ENCODE measurements at places on chromosomes 12 and 14.

DNA sequence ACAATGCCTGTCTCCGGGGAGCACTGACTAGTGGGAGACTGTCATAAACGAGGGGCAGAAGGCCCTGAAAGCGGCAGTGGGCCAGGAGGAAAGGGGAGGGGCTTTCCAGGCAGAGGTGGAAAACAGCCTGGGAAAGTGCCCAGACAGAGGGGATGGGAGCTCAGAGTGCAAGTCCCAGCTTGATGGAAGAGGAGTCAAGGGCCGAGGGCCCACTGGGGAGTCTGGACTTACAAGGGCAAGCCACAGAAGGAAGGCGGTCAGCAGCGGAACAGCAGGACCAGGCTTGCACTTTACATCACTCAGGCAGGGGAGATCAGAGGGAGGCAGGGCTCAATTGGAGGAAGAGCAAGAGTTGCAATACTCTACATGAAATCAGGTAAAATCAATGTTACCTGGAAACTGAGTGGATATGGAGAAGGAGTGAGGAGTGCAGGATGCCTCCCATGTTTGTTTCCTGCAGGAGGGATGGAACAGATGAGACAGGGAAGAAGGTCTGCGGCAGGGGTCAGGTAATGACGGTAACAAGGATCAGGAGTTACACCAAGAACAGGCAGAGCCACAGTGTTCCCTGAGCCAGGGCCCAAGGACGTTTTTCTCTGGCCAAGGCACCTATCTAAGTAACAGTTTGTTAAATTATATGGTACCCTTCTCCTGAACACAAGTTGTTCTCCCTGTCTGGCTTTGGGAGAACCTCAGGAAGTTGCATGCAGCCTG lies 23.8 kb downstream of the PXN start:
- no peak for DNase-seq

DNA sequence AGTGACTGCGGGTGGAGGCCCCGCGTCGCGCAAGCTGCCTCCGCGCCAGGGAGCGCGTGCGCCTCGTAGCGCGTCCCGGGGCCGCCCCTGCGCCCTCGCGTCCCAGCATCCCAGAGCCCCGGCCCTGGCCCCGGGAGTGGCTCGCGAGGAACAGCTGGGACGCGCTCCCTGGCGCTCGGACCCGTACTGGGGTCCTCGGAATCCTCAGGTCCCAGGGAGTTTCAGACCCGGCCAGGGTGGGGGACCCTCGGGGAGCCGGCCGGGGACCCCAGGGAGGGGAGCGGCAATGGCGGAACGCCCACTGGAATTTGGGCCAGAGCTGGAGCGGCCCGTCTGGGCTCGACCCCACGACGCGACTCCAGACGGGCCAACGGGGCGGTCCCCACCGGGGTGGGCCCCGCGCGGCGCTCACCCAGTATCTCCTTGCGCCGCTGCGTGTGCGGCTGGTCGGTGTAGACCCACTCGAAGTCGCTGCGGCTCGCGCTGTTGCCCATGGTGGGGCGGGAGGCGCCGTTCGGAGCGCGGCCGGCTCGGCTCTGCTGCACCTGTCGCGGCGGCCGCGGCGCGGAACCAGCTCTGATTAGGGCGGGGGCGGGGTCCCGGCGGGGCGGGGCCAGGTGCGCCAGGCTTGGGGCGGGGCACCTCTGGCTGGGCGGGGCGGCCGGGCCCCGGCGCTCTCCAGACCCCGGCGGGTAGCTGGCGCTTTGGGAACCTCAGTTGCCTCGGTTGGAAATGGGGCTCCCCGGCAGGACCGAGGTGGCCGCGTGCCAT lies at the start of gene DEGS2:
Gene DEGS2, minus strand, starts transcription at position 552 of the 771 bp plus-strand sequence. Its CDS starts 58 bp downstream, at position 494.
- peak; percentile 62 for DNase-seq

DNA sequence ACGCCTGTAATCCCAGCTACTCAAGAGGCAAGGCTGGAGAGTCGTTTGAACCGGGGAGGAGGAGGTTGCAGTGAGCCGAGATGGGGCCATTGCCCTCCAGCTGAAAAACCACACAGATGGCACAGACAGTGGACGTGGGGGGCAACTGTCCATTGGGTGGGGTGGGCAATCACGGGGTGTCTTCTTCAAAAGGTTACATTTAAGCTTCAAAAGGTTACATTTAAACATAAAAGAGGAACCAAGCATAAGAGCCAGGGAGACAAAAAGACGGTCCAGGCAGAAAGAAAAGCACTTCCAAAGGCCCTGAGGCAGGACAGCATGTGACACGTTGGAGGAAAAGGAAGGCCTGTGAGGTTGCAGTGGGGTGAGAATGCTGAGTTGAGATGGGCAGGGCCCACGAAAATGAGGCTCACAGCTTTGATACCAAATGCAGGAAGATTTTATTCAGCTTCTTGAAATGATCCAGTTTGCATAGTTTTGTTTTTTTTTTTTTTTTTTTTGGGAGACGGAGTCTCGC lies 10.7 kb downstream of the SCARB1 start:
- no peak for DNase-seq

- no peak for DNase-seq
Observed at GRCh38 chr14:101824339-101824727, 62.8 kb downstream of the PPP2R5C start.

GRCh38 chr12:72889791-72890190 lies 617.6 kb downstream of the TRHDE start:
- no peak for DNase-seq

- no peak for DNase-seq
Observed at GRCh38 chr12:26643532-26644315, 189.3 kb downstream of the ITPR2 start.

DNA sequence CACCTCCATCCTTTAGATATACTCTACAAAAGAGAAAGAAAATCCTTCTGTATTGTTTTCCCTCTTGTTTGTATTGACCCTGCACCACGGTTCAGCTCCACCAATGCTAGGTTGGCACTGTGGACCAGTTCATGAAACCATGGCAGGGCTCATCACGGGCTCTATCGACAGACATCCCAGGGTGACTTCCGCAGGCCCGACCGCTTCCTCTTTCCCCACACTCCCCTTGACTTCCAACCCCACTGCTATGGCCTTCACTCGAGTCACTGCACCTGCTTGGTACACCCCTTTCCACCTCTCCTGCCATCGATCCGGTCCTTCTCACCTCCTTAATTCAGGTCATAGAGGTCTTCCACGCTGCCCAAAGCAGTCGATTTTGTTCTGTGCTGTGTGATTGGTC lies 21.2 kb upstream of the AKAP5 start:
- DNase-seq, result no peak

- DNase-seq, result no peak
Observed at GRCh38 chr12:84508851-84509260, 403.7 kb downstream of the SLC6A15 start.

GRCh38 chr12:107328442-107329133 lies 235.2 kb upstream of the CRY1 start:
- no peak for DNase-seq

GRCh38 chr12:9708853-9709252 lies 24.0 kb downstream of the CLECL1 start:
- DNase-seq, result no peak

- DNase-seq, result no peak
Observed at GRCh38 chr12:99130808-99131553, 485.9 kb downstream of the APAF1 start.

DNA sequence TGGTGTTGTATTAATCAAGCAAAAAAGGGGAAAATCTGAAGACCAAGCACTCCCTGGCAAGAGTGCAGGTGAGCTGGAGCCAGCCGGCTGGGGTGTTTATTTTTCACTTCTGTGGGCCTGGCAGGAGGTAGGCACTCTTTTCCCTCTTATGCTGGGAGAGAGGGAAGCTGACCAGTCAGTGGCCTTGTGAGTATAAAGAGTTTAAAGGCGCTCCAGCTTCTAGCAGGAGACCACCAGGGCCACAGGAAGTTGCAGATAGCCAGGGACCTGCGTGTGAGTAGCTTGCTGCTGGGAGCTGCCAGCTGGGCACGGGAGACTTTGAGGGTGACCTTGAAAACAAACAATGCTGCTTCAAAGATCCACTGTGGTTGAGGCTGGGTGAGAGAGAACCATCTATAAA lies 217.4 kb upstream of the PWP1 start:
- DNase-seq, result no peak

DNA sequence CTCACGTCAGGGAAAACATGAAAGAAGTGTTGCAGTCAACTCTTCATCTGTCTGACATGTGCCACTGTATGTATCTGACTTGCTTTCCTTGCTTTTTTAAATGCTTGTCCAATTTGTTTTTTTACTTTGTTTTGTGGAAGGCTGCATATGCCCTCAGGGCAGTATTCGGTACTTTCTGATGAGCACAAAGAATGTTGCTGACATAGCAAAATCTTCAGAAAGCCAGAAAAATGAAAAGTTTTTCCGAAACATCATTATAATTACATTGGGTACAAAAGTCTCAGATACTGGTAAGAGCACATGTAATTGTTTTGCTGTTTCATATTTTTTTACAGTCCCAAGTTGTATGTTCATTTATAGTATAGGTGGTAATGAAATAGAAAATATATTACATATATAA lies 144.3 kb downstream of the NTS start:
- DNase-seq, result no peak

DNA sequence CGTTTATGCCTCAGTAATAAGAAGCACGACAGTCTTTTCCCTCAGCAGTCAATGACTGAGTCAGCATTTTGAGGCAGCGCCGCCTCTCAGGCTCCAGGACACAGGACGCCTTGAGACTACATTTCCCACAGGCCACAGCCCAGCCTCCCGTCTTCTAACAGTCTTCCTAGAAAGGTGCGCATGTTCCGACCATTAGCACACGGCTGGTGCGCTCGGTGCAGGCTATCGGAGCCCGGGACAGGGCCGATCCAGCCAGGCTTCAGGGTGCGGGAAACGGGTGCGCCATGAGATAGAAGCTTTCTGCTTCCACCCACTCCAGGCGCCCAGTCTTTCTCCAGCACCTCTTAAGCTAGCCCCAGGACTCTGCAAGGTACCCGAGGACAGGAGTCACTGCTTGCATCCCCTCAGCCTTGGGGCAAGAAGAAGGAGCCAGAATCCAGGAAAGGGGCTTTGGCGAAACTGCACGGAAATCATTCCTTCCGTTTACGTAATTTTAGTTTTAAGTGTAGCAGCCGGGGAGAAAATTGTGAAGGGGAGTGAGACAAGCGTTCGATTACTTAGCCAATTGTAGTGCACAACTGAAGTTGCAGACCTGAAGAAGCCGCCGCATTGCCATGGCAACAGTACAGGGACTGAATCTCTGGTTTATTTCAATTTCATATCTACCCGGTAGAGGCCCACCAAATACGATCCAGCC lies 54.0 kb downstream of the ZNF641 start:
- DNase-seq, result peak; percentile 11

DNA sequence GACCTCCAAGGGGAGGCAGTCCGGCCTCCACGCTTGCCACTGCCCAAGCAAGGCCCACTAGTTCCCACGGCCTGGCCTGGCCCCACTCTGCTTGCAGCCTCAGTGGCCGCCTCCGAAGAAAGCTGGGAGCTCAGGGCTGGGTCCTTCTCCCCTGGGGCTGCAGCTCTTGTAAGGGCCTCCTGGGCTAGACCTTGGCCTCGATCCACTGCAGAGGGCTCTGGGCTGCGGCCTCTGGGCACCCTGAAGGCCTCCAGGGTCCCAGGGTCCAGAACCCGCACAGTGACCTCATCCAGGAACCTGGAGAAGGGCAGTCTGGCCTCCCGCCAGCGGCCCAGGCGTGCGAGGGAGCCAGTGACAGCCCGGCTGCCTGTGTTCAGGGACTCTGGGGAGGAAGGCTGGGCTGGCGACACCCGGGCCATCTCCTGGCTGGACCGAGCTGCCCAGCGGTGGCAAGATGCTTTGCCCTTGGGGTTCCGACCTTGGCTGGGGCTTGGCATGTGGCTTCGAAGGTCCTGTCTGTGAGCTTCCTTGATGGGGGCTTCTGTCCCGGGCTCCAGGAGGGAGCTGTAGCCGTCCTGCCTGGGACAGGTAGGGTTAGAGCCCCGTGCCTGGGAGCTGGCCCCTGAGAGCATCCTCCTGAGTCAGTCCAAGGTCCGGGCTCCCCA lies 9.8 kb downstream of the BEGAIN start:
- DNase-seq, result no peak

GRCh38 chr14:37037636-37038387 lies 134.6 kb downstream of the SLC25A21 start:
- DNase-seq, result no peak

DNA sequence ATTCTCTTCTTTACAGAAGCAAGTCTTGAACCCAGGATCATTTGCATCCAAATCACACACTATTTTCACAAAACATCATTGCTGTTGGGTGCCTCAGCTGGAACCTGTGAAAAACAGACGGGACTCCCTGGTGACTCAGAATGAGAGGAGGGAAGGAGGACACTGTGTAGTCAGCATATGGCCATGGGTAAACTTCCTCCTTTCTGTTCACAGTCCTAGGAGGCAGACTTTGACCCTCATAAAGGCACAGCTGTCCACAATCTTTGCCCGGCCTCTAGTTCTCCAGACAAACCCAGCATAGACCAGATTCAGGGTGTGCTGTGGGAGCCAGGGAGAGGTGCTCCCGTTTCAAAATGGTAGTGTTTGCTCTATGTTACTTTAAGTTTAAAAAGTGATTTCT lies 62.0 kb downstream of the DYRK2 start:
- DNase-seq, result no peak

- DNase-seq, result no peak
Observed at GRCh38 chr12:42410340-42410739, 84.4 kb downstream of the PPHLN1 start.

DNA sequence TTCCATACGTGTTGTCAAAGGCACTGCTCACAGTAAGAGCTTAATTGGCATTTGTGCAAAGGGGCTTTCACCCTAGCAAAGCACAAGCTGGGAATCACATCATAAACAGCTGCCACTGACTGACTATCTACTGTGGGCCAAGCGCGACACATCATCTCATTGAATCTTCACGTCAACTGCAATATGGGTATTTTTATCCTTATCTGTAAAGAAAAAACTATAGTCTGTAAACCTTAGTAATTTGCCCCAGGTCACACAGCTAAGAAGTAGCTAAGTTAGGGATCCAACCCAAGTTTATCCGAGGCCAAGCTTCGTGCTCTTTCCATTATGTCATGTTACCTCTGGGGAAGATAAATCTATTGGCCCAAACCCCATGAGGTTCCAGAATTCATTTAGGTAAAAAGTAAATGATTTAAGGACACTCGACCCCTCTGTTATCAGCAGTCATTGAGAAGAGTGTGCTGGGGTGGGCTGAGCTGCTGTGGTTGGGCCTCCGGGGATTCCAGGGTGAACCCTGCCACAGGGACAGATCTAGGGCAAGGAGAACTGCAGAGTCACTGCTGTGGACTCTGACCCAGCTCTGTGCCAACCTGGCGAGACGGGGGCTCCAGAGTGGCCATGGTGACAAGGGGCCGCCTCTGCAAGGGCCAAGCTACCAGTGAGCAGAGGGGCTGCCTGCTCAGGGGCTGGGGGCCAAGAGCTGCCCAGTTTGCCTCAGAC lies 27.6 kb downstream of the NCKAP5L start:
- DNase-seq, result no peak

GRCh38 chr14:22164616-22165015 lies 424.4 kb downstream of the DAD1 start:
- no peak for DNase-seq

GRCh38 chr12:22866406-22866805 lies 241.4 kb downstream of the ETNK1 start:
- no peak for DNase-seq

- no peak for DNase-seq
Observed at GRCh38 chr12:56282579-56282978, 15.8 kb downstream of the COQ10A start.

GRCh38 chr14:104865081-104865630 lies at the start of gene CEP170B:
Gene CEP170B (plus strand): TSS chr14:104865268. CDS start chr14:104868451, 3,183 bp downstream.
- DNase-seq, result peak; percentile 37

GRCh38 chr14:55912344-55912743 lies 205.9 kb upstream of the PELI2 start:
- DNase-seq, result no peak

- no peak for DNase-seq
Observed at GRCh38 chr14:68825729-68826128, 32.9 kb upstream of the ZFP36L1 start.

- no peak for DNase-seq
Observed at GRCh38 chr12:72276181-72276805, 4.1 kb downstream of the TRHDE start.

All from stimulated activated CD4-positive, alpha-beta T cell treated with anti-CD3 and anti-CD28 coated beads, Interleukin-1b, Interleukin-23, amount 100 ng/mL, for 4 hours (primary cell).